Hair follicle dermal papilla cell (primary cell): ENCODE measurements at places on chromosomes 12 and 14. TPM values are rescaled to one million over a fixed set of nuclear protein-coding genes. Genes with fewer than 3 reads are reported as not detected.

Gene PMCH
- not detected in 2 replicates for total RNA-seq

Gene BHLHE41
- total RNA-seq, result 8.6 and 9.4 TPM in 2 replicates

Gene MYL2
- not detected in 2 replicates for total RNA-seq

Gene GNB3
- total RNA-seq, result 1.9 and 5.8 TPM in 2 replicates

Gene C14orf180
- not detected in 2 replicates for total RNA-seq

Gene EMP1
- total RNA-seq, result 320 and 393 TPM in 2 replicates

Gene RGS6
- not detected in 2 replicates for total RNA-seq

Gene SDR9C7
- not detected in 2 replicates for total RNA-seq

Gene KRT6A
- total RNA-seq, result 3.4 and 40.3 TPM in 2 replicates

Gene IQSEC3
- total RNA-seq, result not detected in 2 replicates

Gene MANSC4
- not detected in 2 replicates for total RNA-seq

Gene LBHD2
- not detected in 2 replicates for total RNA-seq

Gene BDKRB2
- 3.5 and 21.3 TPM in 2 replicates for total RNA-seq

Gene GAS2L3
- total RNA-seq, result 19.4 and 24.5 TPM in 2 replicates

Gene MMAB
- 34.9 and 51.4 TPM in 2 replicates for total RNA-seq
